ENCODE measurements at places on chromosomes 12 and 14.

- no peak for DNase-seq
Observed at GRCh38 chr12:49533331-49533730, 5.5 kb upstream of the KCNH3 start.

DNA sequence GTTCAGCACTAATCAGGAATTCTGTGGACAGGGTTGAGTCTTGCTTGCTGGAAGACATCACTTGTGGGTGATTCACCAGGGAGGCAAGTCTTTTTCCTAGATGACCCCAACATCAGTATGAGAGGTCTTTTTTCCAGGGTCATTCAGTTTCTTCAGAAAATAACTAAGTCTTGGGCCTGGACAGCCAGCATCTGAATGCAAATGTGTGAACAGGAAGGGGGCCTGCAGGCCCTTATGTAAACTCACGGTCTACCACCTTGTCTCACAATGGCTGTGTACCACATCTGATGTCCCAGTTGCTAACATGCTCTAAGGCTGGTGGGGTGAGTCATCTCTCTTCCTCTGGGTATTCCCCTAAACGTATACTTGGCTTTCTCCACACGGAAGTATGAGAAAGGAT, 79.2 kb downstream of the HECTD4 start:
- DNase-seq, result no peak

DNA sequence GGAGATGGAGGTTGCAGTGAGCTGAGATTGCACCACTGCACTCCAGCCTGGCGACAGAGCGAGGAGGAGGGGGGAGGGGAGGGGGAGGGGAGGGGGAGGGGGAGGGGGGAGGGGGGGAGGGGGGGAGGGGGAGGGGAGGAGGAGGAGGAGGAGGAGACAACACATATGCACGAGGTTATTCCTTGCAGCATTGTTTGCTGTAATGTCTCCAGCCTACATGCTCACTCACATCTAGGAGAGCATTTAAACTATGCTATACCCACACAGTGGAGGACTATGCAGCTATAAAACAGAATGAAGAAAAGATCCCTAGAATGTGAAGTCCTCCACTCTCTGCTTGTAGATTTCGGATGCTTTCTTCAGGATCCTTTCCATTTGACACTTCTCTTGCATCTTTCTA, 3.5 kb upstream of the HIGD1C start:
- no peak for DNase-seq

GRCh38 chr12:124390442-124391097, 95.7 kb downstream of the RFLNA start:
- peak; percentile 50 for DNase-seq

DNA sequence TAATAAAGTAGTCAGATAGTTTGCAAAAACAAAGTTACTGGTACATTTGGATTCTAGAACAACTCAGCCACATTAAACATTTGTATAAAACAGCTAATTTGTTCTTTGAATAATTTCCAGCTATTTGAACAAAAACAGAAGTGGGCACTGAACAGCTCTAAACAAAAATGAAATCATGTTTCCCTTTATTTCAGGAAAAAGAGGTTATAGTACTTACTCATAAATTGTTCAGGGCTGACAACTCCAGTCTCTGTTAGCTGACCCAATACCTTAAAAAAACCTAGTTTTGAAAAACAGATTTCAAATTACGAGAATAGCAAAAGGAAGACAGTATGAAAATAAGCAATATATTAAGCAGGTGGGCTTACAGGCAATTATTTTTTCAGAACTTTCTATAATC, 8.2 kb downstream of the GNPNAT1 start:
- DNase-seq, result no peak

- DNase-seq, result no peak
Observed at GRCh38 chr14:101239065-101239464, 322.2 kb upstream of the DIO3 start.

DNA sequence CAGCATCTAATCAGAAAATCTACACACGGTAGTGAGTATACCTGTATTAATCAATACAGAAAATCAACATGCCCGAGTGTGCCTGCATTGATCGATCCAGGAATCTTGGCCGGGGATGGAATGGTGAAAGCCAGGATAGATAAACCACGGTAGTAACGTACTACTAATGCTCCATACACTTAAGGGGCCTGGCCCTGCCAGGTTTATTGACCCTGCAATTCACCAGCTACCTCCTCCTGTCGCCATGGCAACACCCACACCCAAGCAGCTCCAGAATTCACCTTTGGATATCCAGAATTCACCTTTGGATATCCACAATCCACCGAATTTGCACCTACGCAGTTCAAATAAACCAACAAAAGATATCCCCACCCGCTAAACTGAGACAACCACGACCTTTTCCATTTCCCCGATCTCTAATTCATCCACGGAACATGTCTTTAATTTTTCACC, 14.8 kb upstream of the CALM1 start:
- no peak for DNase-seq

DNA sequence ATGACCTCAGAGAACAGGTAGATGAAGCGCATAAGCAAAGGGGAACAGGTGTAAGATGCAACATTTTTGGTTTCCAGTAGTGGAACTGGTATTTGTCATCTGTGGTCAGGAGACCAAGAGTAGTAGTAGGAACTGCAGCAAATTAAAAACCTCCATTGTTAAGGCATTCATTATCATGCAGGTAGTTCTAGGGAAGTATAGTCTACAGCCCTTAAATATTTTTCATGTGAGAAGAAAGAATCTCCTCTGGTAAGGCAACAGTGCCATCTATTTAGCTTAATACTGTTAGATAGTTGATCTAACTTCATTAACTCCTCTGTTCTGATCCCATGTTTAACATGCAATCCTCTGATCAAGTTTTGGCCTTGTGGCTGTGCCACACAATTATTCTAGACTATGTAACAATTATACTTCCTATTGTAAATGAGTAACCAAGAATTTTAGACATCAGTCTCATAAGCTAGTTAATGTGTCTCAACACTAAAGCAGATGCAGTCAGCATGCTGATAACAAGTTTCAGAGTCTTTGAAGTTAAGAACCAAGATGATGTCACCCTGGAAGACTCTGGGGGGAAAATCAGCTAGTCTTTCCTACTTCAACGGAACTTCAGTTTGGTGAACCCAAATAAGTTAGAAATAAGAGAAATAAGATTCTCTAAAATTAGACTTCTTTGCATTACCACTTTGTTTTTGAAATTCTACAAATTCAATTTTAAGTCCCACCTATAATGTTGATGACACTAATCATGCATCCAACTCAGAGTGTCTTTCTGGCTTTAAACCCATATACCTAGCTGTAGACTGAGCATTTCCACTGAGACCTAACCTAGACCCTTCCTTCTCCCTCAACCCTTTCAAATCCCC, 70.9 kb downstream of the STXBP6 start:
- no peak for DNase-seq

GRCh38 chr14:24881116-24881893, 168.6 kb downstream of the STXBP6 start:
- DNase-seq, result no peak

DNA sequence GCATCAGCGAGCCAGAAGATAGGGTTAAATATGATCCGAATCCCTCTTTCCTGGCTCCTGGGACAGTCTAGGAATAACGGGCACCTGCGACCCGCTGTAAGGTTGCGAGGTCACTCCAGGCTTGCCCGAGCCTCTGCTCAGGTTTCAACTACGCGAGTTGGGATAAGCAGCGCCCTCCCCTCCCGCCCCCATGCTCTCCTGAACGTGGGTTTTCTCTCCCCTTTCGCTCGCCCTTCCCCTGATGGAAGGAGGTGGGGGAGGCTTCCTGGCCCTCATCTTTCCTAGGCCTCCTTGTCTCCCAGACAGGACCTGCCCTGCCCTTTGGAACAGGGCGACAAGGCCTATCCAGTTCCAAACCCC, 753 bp upstream of the ATP5MC2 start:
- no peak for DNase-seq

DNA sequence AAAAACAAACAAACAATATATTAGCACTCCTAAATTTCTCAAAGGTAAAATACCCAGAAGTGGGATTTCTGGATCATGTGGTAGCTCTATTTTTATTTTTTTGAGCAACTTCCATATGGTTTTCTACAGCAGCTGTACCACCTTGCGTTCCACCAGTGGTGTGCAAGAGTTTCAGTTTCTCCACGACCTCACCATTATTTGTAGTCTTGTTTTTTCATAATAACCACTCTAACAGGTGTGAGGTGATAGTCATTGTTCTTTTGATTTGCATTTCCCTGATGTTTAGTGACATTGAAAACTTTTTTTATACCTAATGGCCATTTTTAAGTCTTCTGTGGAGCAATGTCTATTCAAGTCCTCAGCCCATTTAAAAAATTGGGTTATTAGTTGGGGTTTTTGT, 127.3 kb upstream of the SLC38A2 start:
- DNase-seq, result no peak

GRCh38 chr12:132393991-132394949, 64.9 kb upstream of the GALNT9 start:
- DNase-seq, result no peak

GRCh38 chr12:67786086-67786485, 137.5 kb downstream of the DYRK2 start:
- DNase-seq, result no peak

GRCh38 chr12:71871116-71871515, 31.6 kb downstream of the TBC1D15 start:
- DNase-seq, result no peak

- DNase-seq, result no peak
Observed at GRCh38 chr14:54882521-54882920, 20.1 kb downstream of the GCH1 start.

- DNase-seq, result peak; percentile 99
Observed at GRCh38 chr12:117063162-117063911, 35.9 kb downstream of the TESC start.

- no peak for DNase-seq
Observed at GRCh38 chr12:113384778-113385177, 18.9 kb downstream of the SDS start.

DNA sequence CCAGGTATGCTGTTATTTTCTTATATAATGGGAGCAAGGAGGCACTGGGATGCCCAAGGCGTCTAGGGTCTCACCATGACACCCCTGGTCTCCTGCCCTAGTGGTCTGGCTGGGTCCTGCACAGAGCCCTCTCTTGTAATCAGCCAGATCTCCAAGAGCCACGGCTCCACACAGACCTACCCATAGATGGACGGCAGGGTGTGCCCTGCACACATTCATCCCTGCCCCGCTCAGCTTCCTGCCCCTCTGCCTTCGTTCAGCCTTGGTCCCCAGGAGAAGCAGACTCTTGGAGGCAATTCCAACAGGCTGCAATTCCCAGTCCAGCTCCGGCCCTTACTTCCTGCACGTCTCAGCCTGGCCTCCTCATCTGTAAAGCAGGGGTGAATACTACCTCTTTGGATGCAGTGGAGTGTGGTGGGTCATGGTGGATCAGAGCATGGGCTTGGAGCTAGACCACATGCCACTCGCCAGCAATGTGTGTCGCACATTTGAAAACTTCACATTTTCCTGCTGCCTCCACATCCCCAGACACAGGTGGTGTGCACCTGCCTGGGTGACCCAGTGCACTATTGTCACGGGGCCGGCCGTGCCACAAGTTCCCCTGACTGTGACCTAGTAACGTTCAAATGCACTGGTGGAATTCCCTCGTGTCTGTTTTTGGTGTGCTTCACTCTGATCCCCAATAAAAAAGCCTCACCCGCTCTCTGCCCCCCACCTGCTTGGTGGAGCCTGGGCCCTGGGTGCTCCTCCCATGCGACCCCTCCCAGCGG, 171.1 kb upstream of the PRMT8 start:
- no peak for DNase-seq

GRCh38 chr14:103372552-103373304, 12.5 kb upstream of the MARK3 start:
- no peak for DNase-seq

DNA sequence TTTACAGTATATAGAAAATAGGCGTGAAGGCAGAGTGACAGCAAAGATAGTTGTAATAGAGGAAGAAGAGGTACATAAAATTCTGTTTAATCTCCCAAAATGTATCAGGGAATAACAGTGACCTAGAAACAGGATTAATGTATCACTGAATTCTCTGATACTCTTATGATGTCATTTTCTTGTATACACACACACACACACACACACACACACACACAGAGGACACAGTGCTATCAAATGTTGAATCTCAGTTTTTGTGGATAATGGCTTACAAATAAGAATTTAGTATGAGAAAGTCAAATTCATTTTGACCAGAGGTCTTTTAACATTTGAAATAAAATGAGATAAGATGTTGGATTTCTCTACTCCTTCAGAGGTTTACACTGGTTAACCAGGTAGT, 4.3 kb upstream of the LRIG3 start:
- DNase-seq, result no peak

GRCh38 chr14:68525516-68525915, 267.4 kb downstream of the ZFP36L1 start:
- DNase-seq, result no peak

- DNase-seq, result no peak
Observed at GRCh38 chr12:124588751-124589267, 21.4 kb upstream of the NCOR2 start.

DNA sequence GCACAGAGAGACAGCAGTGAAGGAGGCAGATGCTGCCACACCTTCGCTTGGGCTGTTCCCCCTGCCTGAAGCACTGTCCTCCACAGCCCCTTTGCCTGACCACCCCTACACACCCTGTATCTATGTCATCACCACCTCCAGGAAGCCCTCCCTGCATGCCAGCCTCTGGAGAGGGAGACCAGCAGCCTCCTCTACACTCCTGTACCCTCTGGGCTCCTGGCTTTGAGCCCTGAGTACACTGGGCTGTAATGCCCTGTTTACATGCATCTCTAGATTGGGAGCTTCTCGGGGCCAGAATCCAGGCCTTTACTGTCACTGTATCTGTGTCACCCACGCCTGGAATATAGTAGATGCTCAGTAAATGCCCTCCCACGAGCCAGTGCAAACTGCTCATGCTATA, 5.9 kb upstream of the TMEM119 start:
- no peak for DNase-seq

GRCh38 chr14:75522224-75522982, at the start of gene BATF:
BATF (plus strand) TSS chr14:75522469; CDS start chr14:75522683, 214 bp downstream.
- DNase-seq, result peak; percentile 25

DNA sequence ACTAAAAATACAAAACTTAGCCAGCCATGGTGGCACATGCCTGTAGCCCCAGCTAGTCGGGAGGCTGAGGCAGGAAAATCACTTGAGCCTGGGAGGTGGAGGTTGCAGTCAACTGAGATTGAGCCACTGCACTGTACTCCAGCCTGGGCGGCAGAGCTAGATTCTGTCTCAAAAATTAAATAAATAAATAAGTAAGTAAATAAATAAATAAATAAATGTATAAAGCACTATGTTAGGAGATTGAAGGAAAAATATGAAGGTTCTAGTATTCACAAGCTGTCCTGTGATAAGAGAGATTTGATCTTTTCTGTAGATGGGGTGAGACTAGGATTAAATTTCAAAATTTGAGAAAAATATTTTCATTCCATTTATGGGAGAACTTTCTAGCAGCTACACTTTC, 5.7 kb downstream of the DNAJC22 start:
- DNase-seq, result no peak

DNA sequence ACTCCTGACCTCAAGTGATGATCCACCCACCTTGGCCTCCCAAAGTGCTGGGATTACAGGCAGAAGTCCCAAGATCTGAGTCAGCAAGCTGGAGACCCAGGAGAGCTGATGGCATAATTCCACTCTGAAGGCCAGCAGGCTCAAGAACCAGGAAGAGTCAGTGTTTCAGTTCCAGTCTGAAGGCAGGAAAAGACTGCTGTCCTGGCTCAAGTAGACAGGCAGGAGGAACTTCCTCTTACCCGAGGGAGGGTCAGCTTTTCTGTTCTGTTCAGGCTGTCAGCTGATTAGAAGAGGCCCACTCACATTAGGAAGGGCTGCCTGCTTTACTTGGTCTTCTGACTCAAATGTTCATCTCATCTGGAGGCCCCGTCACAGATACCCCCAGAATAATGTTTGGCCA, 206.0 kb upstream of the MYL2 start:
- no peak for DNase-seq
